Cardiac septum (tissue), 1 donor: ENCODE measurements at places on chromosomes 4 and X.

GRCh38 chr4:8210010-8210409, 10.9 kb downstream of the SH3TC1 start:
- DNase-seq, result no peak

- no peak for DNase-seq
Observed at GRCh38 chr4:136113921-136114320, 1418.4 kb downstream of the PCDH18 start.

GRCh38 chr4:174828845-174829701, at the start of gene GLRA3:
GLRA3 (minus strand) TSS chr4:174829247; CDS start chr4:174828811, 436 bp downstream.
- DNase-seq, result no peak

GRCh38 chrX:54894159-54894558, 26.5 kb upstream of the TRO start:
- no peak for DNase-seq

DNA sequence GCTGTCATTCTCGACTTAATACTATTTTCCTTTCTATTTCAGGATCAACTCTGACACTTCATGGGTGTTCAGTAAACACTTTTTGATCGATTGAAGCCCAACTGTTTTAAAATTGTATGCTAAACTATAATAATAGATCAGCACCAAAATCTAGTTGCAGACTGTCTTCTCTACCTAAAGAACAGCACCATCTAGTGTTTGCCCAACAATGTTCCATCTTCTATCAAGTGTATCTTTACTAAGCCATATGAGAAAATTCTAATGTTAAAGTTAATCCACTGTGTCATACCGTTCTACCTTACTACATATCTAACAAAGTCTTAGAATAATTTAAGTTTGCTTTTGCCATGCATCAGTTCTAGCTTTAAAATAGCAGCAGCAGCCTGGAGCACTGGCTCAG, 113.0 kb upstream of the PRDX4 start:
- no peak for DNase-seq

- DNase-seq, result no peak
Observed at GRCh38 chr4:99323756-99324155, 2.6 kb upstream of the ADH1B start.

DNA sequence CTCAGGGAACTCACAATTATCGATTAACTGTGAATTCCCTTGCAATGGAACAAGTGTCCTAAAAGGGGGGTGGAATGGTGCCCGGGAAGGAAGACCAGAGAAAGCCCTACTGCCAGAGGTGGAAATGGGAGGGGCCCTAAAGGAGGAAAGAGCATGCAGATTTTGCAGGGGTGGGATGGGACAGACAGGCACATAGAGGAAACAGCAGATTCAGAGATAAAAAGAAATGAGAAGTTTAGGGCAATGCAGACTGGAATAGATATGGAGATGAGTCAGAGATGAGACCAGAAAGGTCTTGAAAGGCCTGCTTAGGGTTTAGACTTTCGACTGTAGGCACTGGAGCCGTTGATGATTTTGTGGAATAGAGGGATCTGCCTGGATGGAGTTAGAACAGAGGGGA, 57.4 kb upstream of the PITX2 start:
- DNase-seq, result no peak

DNA sequence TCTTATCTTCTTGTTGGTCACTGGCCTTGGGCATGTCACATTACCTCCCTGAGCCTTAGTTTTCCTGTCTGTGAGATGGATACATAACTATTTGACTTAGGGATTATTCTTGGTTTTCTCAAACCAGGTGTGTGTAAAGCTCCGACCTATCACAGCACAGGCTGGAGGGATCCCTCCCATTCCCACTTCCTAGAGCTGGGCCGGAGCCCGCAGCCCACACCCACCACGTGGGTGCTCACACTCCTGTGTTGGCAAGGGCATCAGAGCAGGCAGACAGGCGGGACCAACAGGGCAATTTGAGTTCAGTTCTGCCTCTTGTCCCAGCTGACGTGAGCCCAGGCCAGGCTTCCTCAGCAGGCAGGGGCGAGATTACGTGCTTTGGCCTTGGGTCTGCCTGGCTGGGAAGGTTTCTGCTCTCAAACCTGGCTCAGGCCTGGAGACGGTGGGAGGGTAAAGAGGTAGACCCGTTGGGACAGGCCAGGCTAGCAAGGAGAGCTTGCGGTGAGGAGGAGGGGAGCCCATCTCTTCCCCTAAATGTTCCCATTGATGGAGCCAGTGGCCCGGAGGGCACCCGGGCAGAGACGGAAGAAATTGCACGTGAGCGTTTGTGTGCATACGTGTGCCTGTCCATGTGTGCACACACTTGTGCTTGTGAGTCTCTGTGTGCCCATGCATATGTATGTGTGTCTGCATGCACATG, 734 bp upstream of the SH3TC1 start:
- DNase-seq, result no peak

DNA sequence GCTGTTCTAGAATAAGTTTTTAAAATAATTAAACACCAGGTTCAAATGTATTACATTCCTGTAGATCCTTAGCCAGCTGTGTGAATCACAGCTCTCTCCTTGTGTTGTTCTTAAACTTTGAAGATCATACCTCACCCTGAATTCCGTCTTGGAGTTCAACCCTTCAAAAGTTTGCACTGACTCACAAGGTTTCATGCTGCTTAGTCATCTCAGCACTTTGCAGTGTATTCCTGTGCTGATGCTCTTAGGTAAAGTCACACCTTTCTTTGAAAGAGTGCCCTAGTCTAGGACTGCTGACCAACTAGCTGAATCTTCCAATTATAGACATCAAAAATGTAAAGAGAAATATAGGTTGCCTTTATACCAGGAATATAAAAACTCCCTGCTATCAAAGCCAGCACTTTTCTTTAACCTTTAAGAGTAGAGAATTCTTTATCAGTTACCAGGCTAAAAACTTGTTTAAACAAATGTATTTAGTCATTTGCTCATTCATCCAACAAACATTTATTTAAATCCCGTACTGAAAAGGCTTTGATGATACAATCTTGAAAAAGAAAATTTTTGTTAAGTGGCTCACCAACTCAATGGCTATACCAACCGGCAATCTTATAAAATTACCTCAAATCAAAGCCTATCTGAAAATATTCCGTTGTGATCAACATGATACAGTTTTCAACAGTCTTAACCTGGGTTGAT, 169.7 kb downstream of the RAP1GDS1 start:
- DNase-seq, result no peak

DNA sequence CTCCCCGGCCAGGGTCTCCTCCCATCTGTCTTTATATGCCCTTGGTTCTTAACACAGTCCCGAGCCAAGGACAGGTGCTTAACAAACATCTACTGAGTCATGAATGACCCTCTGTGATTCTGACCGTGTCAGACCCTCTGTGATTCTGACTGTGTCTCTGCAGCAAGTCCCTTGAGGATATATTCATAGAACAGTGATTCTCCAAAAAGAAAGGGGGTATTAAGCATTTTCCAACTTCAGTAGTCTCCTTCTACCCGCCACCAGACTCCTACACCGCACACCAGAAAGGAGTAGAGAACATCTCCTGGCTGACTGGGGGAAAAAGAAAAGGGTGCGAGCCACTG, 13.6 kb downstream of the ACSL1 start:
- no peak for DNase-seq

- DNase-seq, result no peak
Observed at GRCh38 chr4:4269856-4270255, 20.1 kb downstream of the LYAR start.
